ENCODE measurements at places on chromosomes 1 and 21.

DNA sequence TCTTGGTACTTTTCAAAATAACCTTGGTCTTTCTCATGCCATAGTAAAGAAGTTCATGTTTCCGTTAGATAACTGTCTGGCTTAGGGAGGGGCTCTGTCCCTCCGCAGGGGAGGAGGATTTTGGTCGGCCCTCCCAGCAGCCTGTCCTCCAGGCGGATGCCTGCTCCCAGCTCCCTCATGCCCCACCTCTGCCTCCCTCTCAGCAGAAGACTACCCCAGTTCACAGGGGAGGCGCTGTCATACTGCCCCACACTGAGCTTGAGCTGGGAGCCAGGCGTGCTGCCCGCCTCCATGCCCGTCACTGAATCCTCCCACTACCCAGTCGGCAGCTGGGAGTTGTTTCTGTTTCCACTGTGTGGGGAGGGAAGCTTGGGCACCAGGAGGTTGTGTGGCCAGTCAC is 127.3 kb downstream of the CAMTA1 start:
- DNase-seq, result no peak

- DNase-seq, result no peak
Observed at GRCh38 chr1:12339396-12339795, 109.6 kb downstream of the VPS13D start.

DNA sequence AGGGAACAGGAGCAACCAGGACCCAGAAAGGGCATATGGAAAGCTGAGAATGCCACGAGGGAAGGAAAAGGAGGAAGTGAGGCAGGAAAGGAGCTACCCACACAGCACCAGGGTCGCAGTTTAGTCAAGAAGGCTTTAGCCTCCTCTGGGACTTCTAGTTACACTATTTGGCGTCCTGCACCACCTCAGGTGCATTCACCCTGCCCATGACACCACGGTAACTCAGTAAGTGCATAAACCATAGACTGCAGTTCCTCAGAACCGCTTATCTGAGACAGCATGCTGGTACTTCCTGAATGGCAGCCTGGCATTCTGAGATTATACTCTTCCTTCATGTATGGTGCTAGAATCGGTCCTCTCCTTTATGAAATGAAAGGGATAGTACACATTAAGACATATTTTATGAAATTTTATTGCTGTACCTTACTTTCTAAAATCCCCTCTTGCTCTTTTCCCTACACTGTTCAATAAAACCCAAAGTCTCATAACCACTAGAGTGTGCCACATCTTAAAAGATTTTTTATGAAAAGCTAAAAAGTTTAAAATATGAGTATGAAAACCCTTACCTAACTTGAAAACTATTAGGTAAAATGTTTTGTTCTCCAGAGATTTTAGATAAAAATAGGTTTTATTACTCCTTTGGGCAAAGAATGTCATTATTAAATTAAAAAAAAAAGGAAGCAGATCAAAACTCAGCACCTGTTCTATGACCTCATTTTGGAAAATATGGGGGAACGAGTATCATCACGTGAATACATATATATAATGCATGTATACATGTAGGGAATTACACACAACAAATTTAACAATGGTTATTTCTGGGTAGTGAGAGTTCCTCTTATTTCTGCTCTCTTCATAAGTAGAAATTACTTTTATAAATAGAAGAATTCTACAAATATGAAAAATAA is 67.3 kb downstream of the VAV3 start:
- no peak for DNase-seq

- no peak for DNase-seq
Observed at GRCh38 chr1:33301273-33301984, 19.5 kb downstream of the A3GALT2 start.

DNA sequence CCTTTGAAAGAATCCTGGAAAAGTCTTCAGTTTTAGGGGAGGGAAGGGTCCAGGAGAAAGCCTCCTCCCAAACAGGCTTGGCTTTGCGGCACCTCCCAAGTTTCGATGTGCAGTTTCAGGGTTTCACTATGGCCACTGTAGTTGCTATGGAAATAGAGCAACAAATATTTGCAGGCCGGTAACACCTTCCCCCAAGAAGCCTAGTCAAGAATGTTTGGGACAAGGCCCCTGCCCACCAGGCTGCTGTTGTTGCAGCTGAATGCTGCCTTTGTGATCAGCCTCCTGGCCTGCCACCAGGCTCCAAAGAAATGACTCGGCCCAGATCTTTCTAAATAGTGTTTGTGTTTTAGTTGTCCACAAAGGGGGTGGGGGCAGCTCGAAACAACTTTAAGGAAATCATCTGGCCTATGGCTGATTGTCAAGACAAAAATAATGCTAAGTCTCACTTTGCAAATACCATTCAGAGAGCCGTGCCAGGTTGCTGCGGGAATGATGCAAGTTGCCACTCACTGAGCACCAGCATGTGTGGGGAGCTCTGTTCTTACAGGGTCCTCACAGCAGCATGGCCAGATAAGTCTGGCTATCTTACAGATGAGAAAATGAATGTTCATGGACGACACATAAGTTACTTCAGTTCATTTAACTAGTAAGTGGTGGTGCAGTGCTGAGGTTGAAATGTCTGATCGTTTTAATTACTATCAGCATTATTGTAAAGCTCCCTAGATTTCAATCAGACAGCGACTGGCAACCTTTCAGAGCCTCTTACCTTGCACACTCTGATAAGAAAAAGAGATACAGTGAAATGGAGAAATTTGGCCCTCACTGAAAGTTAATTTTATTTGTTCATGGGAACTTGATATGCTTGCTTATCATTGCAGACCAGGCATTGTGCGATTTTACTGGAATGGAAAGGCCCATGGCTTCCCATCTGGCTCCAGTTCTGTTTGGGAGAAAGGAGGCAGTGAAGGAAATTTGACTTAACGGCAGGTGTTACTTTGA is 91.2 kb upstream of the JUN start:
- no peak for DNase-seq

DNA sequence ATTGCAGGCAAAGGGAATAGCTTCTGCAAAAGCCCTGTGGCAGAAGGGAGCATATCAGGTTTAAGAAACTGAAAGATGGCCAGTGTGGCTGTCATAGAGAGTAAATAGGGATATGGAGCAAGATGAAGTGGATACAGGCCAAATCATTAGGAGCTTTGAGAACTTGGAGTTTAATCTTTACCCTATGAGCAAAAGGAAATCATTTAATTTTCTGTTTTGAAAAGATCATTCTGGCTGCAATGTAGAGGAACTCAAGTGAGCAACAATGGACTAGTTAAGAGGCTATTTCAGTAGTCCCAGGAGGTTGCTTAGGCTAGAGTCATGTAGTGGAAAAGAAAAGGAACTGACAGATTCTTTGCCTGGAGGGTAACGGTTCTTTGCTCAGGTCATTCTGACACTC is 47.2 kb downstream of the RAP1A start:
- no peak for DNase-seq

DNA sequence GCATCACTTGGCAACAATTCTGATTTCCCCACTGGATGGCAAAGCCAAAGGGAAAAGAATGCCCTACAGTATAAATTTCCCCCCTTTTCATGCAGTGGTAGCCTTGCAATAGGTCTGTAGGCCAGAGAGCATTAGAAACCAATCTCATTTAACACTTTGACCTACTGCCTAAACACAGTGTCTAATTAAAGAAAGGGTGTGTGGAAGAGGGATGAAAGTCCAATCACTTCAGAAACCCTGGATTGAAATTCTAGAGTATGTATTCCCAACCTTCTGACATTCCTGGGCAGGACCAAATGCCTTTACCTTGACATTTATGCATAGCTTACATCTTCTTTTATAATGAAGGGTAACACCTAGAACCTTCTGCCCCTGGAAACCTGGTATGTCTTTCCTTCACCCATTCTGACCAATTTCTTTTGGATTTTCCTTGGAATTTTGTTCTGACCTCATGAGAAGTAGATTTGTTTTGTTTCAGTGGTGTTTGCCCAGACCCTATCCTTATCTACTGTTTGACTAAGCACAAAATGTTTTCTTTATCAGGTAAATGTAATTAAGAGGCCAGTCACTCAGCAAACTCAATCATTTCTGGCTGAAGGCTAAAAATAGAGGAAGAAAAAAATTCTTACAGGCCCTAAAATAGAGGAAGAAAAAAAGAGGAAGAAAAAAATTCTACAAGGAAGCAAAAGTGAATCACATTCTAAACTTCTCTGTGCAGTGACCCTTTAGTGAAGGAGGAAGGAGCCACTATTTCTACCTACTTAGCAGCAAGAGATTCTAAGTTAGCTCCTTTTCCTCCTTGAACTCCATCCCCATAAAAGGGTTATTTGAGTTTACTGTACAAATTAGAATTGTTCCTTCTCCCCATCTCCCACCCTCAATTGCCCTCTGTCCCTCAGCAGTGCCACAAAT is 129.5 kb upstream of the DSCAM start:
- DNase-seq, result no peak

GRCh38 chr1:200134116-200134515 is 106.6 kb downstream of the NR5A2 start:
- DNase-seq, result no peak

DNA sequence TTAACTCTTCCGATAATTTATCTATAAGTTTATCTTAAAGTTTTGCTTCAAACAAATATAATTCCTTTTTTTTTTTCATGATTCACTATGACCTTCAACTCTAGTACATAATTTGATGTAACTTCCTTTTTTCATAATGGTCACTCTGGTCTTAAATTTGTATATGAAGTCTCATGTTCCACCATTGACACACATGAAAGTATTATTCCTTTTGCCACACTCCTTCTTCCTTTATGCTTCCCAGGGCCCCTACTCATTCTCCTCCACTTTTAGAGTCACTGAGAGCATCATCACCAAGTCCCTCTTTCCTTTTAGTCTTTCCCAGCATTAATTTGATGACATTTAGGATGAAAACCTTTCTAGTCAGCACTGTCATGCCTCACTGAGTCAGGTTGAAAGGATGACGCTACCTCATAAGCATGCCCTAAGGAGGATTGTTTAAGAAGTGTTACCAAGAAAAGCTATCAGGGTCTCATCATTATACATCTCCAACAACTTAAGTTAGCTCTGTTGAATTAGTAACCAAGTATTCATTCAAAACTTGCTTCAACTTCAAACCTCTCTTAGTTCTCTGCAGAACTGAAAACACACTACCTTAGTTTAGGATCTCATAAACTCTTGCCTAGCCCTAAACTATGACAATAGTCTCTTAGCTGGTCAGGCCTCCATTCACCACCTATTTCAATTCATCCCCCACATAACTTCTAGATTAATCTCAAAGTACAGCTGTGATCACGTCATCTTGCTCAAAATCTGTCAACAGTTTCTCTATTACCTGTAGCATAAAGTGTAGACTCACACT is 14.5 kb downstream of the AUNIP start:
- no peak for DNase-seq

DNA sequence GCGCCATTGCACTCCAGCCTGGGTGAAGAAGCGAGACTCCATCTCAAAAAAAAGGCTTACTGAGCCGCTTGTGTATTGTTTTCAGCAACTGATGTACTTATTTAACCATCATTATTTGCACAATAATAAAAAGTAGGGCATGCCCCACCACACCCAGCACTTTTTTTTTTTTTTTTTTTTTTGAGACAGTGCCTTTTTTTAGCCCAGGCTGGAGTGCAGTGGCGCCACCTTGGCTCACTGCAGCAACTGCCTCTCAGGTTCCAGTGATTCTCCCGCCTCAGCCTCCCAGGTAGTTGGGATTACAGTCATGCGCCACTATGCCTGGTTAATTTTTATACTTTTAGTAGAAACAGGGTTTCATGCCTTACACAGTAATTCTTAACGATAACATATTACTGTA is 12.2 kb upstream of the TRNAU1AP start:
- DNase-seq, result no peak

DNA sequence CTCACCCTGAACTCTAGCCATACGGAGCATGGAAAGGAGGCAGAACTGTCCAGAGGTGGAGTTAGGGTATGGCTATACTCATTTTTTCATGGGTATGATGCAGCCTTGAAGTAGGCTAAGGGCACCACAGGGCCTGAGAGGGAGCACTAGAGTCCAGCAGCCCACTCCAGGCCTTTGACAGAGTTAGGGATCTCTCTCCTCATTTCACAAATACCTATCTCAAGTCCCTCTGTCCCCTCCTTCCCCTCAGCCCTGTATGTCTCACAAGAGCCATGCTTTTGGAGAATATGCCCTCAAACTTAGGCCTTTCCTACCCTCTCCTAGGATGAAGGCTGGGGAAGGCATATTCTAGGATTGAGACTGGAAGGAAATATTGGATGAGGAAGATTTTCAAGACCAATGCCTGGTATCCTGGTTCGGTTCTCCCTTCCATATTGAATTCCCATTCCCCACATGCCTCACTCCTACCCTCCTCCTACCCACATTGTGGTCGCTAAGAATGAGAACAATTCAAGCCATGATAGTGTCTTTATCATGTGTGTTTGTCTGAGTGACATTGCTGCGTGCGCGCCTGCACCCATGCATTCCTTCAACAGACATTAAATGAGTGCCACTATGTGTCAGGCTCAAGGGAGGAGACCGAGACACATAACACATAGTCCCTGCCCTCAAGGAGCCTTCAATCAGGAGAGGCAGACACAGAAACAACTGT is 2.6 kb upstream of the NECTIN4 start:
- DNase-seq, result no peak

DNA sequence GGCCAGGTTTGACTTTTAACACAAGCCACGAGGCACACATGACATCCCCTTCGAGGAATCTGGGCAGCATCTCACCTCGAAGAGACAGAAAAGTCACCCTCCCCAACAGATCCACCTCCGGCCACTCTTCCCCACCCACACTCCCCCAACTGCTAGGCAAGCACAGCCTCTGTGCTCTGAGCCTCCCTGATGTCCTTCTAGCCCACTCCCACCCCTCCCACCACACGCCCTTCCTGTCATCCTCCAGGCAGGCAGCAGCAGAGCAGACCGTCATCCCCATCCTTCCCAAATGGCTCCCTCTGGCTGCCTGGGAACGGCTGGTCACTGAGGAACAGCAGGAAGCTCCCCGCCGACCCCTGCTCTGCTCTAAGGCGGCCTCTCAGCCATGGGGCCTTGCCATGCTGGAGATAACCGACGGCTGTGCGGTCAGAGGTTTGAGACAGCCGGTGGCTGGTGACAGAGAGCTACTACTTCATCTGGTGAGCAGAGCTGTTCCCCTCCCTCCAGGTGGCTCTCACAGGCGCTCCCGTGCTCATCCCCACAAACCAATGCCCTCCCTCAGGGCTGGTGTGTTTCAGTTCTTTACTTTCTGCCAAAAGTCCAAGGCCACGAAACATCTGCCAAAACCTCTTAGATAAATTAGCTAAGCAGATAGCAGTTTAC is 25.6 kb downstream of the NPHP4 start:
- no peak for DNase-seq

GRCh38 chr21:45821315-45821962 is 160.1 kb upstream of the COL6A1 start:
- DNase-seq, result no peak

DNA sequence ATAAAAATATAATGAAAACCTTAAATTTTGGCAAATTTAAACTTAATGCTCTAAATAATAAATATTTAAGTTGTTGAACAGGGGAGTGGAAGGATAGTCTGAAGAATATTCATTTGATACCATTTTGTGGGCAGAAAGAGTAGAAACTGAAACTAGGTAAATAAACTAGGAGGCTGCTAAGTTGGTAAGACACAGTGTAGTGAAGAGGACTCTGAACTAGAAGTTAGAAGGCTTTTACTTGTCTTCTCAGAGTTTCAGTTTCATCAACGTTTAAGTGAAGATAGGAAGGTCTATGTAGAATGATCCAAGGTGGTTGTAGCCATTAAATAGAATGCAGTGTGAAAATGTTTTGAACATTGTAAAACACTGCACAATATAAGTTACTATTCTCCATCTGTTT is 516.9 kb downstream of the AMY1C start:
- no peak for DNase-seq
